Body of pancreas (tissue), 4 donors: ENCODE measurements at places on chromosomes 3 and 15. TPM values are rescaled to one million over a fixed set of nuclear protein-coding genes. Genes with fewer than 3 reads are reported as not detected.

- DNase-seq: no peak
These were observed 48.6 kb downstream of the FOXL2 start for GRCh38 chr3:138898301-138898700.

GRCh38 chr3:50226888-50227389 is 9.1 kb upstream of the GNAI2 start:
- DNase-seq: no peak

DNA sequence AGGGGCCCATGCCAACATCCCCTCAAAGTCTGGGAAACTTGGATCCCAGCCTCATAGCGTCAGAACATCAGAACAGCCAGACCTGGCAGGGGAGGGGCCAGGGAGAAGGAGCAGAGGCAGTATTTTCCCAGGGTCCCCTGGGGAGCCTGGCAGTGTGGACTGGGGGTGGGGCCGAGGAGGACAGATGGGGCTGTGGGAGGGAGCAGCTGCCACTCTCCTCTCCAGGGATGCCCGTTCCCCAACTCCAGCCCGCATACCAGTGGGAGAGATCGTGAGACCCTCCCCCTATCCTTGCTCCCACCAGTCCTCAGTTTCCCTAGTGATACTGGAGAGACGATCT is 6.5 kb upstream of the DNAJB8 start:
- DNase-seq: peak; percentile 43

NEK10 gene
- total RNA-seq: 0.78 TPM

DNA sequence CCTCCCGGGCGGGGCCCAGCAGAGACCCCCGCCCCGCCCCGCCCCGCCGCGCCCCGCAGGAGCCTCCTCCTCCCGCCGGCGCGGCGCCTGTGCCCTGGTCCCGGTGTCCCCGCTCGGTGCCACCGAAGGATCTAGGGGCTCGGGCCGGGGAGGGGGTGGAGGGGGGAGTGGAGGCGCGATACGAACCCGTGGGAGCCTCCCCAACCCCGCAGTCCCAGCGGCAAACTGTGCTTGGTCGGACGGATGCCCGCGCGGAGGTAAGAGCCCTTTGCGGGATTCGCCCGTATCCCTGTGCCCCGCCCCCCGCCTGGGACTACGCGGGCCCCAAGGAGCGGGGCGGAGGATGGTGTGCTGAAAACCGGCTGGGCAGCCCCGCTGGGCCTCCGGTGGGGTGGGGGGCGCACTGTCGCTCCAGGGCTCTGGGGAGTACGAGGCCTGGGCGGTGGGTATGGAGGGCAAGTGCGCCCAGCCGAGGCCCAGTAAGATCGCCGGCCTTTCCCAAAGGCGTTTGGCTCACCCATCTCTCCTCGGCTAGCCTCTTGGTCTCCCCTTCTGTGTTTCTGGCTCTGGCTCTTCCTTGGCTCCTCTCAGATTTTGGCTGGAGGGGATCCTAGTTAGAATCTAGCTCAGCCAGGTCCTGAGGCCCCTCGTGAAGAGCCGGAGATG is 65.6 kb upstream of the POLG start:
- DNase-seq: no peak

FHIT gene
- total RNA-seq: 15.8 TPM

- DNase-seq: no peak
These were observed 105.6 kb upstream of the ZBTB20 start for GRCh38 chr3:115252679-115253078.

EXD1 gene
- total RNA-seq: not detected

DNA sequence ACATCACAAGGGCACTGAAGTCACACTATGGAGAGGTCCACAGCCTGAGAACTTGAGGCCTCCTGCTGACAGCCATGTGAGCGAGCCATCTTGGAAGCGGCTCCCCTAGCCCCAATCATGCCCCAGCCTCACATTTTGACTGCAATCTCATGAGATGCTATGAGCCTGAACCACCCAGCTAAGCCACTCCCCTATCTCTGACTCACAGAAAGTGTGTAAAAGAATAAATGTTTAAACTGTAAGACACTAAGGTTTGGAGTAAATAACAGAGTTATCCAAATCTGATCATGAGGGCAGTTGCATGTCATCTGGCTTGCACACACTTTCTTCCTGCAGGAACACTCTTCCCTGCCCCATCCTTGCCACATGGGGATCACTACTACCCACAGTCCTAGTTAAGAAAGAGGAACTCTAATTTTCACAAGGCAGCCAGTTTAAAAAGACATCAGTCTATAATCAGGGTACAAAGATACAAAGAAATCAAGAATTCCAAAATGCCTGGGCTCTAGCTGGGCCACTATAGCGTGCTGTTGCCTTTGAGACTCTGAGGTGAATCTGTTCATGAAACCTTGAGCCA is 494.2 kb downstream of the FOXP1 start:
- DNase-seq: no peak

DNA sequence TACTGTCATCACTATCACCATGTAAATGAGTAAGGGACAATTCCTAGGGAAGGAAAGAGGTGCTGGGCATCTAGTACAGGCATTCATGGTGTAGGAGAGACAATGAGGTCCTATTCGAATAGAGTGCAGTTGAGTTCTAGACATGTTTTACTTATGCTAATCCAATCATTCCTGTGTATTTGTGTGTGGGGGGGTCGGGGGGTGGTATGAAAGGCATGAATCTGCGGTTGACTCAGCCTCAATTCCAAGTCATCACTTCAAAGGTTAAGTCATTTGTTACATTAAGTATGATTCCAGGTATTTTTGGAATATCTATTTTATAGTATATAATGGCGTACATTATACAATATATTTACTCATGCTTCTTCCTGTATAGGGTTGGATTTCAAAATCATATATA is 163.1 kb upstream of the GALNT15 start:
- no peak for DNase-seq

GRCh38 chr15:26662283-26662682 is 110.6 kb downstream of the GABRB3 start:
- DNase-seq: no peak

DNA sequence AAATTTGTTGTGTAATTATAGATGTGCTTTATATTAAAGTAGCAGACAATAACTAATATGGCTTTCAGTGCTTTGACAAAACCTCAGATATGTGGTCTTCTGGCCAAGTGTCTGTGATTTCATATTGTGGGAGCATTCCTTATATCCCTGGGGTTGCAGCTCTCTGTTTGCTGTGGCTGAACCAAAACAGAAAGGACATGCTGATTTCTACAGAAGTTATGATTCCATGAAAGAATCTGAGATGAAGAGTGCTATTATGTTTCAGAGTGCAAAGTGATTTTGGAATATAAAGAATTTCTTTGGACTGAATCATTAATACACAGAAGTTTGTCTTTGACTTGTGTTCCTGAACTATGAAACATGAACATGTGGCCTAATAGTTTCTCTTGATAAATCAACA is 36.5 kb downstream of the CDV3 start:
- no peak for DNase-seq

GRCh38 chr3:25584011-25584789 is 80.5 kb downstream of the TOP2B start:
- no peak for DNase-seq

ZIC1 gene
- total RNA-seq: not detected

EFHB gene
- total RNA-seq: not detected

- DNase-seq: no peak
These were observed 286.8 kb upstream of the UMPS start for GRCh38 chr3:124443446-124443845.

SLC28A2 gene
- 2.3 TPM for total RNA-seq

DNA sequence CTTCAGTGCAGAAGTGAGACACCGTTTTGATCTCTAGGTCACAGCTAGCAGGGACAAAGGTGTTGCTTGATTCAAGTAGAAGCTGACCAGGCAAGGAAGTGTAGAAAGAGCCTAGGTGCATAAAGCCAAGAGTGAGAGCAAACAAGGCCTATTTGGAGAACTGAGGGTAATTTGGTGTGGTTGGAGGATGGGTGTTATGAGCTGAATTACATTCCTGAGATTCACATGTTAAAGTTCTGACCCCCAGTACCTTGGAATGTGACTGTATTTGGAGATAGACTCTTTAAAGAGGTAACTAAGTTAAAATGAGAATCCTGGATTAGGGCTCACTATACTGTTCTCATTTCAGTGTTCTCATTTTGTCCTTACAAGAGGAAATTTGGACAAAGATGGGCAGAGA is 191.3 kb downstream of the ZMAT3 start:
- no peak for DNase-seq

DNA sequence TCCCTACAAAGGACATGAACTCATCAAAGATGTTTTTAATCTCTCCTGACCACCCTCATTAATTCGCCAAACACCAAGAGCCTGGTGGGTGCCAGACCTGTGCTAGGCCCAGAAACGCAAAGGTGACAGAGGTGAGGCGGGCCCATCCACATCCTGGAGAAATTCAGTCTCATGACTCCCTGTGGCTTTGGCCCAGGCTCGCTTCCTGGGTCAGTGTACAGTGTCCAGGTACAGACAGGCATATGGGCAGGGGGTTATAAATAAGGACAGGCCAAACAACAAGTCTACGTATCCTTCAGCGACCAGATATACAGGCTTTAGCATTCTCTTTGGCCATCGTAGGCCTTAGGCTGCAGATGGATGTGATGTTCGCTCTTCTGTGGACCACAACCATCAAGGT is 945 bp upstream of the PLA2G4F start:
- DNase-seq: no peak

DNA sequence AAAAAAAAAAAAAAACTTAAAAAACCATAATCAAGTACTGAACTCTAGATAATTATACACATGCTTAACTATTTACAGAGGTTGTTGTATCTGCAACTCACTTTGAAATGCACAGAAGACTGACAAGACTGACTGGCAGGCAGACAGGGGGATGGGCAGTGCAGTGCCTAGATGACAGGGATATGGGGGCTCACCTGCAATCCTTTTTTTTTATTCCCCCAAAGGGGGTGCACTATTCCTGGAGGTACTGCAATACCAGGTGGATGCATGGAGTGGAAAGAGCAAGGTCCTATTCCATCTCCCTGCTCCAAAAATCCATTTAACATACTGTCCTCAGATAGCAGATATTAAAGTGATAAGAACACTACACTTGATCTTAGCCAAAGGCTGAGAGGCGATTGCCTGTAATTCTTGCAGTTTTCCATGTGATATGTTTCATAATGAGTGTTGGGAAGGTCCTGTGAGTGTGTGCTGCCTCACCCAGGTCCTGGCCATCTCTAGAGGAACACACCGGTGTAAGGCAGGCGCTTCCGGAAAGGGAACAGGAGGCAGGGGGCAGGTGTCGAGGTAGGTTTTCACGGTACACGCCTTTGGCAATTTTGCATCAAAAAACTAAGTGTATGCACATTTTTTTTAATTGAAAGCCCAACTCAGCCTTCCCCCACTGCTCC is 22.7 kb downstream of the SEC61A1 start:
- no peak for DNase-seq

DNA sequence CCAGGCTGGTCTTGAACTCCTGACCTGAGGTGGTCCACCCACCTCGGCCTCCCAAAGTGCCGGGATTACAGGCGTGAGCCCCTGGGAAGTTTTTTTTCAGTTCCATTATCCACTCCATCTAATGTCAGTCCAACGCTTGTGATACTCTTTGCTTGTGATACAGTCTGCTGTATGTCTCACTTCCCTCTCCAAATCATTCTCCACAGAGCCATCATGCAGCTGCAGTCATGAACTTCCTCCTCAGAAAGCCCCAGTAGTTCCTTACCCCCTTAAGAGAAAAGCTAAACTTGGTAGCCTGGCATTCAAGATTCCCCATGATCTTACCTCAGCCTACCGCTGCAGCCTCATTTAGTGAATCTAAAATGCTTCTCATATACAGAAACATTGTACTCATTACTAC is 2.3 kb downstream of the ARPC4 start:
- no peak for DNase-seq

GRCh38 chr3:54988302-54988837 is 60.5 kb upstream of the LRTM1 start:
- no peak for DNase-seq

- no peak for DNase-seq
These were observed 1.6 kb upstream of the KLF15 start for GRCh38 chr3:126358816-126359181.

DNA sequence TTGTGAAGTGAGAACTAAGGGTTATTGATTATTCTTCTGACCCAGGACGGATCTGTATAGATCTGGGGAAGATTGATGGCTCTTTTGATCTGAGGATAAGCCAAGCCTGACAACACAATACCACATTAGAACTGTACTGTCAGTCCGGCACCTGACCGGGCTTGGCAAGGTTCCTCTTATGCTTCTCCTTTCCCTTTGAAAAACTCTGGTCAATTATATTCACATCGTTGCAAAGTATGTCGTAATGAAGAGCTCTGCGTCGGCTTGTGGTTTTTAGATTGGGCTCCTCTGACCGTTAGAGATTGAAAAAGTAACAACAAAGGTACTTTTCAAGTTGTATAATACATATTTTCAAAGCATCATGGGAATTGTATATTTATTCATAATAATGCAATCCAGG is 389.8 kb downstream of the NR2F2 start:
- no peak for DNase-seq

ACVR2B gene
- 18.1 TPM for total RNA-seq

DNA sequence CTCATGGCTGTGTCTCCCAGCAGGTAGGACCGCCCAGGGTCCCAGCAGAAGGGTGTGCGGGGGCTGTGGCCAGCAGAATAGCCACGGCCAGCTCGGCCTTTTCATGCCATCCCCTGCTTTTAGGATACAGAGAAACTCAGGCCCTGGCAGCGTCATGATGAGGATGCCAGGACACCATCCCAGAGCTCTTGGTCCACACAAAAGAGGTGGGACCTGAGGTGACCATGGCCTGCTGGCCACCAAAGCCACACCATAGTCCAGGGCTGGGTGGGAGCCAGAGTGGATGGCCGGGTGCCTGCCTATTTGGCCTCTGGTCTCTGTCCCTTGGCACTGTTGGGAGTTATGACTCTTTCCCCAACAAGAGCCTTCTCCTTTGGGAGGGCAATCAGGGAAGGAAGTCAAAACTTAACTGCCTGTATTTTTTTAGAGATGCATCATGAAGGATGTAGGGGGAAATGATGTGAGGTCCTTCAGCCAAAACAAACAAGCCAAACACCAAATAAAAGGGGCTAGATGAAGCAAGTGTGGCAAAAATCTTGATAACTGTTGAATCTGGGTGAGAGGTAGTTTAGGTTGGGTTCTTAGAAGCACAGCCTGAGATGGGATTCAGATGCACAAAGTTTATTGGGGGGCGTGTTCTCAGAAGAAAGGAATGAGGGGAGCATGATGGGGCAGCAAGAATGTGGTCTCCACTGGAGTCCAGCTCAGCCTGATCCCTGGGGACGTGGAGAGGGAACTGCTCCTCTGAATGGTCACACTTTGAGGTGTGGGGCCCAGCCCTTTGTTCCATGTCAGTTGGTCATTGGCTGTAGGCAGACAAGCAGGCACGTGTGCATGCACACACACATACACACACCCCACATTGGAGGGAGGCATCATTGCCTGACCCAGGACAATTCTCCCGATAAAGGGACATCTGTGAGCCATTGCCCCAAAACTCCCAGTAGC is 33.2 kb downstream of the SMAD6 start:
- no peak for DNase-seq
